IMR-90 (cell line): ENCODE measurements at places on chromosomes 7 and 10. TPM values are rescaled to one million over a fixed set of nuclear protein-coding genes. Genes with fewer than 3 reads are reported as not detected.

DNA sequence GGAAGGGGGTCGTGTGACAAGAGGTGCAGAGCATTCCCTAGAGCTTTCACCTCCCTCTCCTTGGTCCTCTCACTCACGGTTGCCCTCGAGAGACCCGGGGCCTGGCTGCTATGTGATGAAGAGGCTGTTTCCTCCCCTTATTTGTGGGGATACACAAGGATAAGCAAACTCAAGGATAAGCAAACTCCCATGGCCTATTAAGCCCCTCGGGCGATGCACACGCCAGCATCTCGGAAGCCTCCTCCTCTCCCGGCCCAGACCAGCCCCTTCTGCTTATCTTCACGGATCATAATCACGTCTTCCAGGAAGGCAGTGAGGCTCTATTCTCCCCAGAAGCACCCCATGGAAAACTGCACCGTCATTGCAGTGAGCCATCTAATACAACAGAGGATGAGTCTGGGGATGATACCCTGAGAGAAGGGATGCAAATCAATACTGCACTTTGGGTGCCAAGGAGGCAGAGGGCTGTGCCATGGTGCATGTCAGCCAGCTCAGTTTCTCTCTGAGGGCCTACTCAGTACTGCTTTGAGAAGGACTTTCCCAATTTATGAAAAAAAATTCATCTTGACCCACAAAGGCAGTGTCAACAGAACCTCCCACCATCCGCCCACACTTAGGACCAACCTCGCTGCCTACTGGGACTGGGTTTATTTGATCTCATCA is 22.2 kb downstream of the TMEM273 start:
- peaks cover 10% of the 10 kb centered on the region for H3K4me1 ChIP-seq
- no peak overlapping the region for H3K27ac ChIP-seq
- DNase-seq, result no peak
- no peaks in the 10 kb centered on the region for H3K27me3 ChIP-seq
- H3K36me3 ChIP-seq, result no peaks in the 10 kb centered on the region
- no peak overlapping the region for H3K4me3 ChIP-seq

DNA sequence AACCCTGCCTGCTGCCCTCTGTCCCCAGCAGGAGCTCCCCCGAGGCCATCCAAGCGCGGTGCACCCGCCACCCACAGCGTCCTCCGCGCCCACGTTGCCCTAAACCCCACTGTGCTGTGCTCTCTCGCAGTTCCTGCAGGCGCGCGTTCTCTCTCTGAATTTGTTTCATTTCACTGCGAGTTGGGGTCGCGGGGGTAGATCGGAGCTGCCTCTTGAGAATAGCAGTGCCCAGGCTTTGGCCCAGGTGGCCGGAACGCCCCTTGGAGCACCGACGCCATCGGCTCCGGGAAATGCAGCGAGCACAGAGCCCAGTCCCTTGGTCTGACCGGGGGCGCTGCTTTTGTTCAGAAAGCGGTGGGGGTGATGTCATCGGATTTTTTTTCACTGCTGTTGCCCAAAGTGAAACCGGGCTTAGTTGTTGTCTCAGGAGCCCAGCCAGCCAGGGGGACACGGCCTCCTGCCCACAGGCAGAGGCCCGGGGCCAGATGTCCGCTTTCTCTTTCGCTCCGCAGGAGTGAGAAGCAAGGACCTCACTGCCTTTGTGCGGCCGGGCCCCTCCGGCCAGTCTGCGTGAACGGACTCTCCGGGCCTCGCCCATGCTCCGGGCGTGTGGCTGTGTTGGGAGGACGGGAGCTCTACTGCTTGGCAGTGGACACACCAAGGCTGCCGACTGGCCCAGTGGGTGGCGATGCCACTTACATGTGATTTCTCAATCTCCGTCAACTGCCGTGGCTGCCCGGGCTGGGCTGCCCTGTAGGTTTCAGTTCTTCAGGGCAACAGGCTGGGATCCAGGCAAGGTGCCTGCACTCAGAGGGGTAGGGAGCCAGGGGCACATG is 43.1 kb downstream of the FOXK1 start:
- H3K4me3 ChIP-seq, result peak overlapping the region; percentile 53
- peaks cover 31% of the 10 kb centered on the region for H3K36me3 ChIP-seq
- H3K27me3 ChIP-seq, result no peaks in the 10 kb centered on the region

DNA sequence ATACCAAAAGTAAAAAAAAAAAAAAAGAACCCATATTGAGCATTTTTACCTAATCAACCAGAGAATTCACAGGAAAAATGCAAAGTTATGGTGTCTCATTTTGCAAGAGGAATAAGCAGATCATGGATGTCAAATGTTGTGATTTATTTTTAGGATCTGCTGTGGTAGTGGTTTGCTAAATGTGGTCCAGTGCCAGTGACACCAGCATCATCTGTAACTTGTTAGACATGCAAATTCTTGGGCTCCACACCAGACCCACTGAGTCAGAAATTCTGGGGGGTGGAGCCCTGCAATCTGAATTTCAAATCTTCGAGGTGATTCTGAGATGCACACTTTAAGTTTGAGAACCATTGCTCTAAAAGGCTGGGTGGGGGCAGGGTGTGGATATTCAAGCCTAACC is 30.1 kb upstream of the ZEB1 start:
- peak; percentile 5 for DNase-seq
- H3K27ac ChIP-seq, result no peak overlapping the region
- no peaks in the 10 kb centered on the region for H3K27me3 ChIP-seq
- H3K4me3 ChIP-seq, result no peak overlapping the region

The MDFIC gene
- total RNA-seq, result 29.7 and 35.0 TPM in 2 replicates

The ZPBP gene
- total RNA-seq, result not detected in 2 replicates

GRCh38 chr7:72101444-72101843 is 310.7 kb downstream of the CALN1 start:
- no peak overlapping the region for H3K4me3 ChIP-seq
- H3K36me3 ChIP-seq, result no peaks in the 10 kb centered on the region
- H3K4me1 ChIP-seq, result no peaks in the 10 kb centered on the region
- no peak for DNase-seq

DNA sequence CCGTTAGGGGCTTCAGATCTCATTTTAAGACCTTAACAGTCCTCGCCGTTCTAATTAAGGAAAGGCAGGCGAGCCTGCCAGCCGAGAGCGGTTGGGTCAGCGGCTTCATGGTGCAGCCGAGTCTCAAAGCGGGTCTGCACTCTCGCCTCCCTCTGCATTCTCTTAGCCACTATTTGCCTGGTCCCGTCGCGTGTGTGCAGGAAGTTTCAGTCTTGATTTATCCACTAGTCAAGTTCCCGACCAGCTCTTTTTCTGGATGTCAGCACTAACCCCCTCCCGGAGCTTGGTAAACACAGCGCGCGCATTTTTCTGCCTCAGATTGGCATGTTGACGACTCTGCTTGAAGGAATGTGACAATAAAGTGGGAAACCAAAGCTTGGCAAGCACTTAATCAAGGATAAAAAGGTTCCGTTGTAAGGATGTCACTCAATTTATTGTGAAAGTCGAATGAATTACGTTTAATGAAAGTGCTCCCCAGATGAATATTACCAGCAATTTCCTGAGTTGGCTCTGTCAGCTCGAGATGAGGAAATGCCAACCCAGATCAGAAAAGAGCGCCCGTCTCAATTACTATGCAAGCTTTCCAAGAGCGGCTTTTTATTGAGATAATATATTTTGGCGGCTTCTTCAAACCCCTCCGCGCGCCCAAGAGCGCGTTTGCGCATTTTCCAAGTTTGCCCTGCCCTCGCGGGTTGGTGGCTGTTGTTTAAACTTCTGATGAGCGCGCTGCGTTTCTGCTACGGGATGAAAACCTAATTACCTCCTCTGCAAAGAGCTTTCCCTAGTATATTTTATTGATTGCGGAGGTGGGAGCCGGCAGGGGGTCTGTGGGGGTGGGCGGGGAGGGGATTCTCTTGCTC is 7.9 kb downstream of the NXPH1 start:
- peaks cover 1% of the 10 kb centered on the region; the same call in 1 of the 2 replicates for H3K27me3 ChIP-seq
- H3K36me3 ChIP-seq, result no peaks in the 10 kb centered on the region
- H3K4me1 ChIP-seq, result no peaks in the 10 kb centered on the region
- DNase-seq, result no peak
- no peak overlapping the region for H3K4me3 ChIP-seq
- no peak overlapping the region for H3K27ac ChIP-seq

The NXPH1 gene
- total RNA-seq, result not detected in 2 replicates

The AKR1E2 gene
- 2.2 and 3.4 TPM in 2 replicates for total RNA-seq

The FRMD4A gene
- total RNA-seq, result 27.5 and 30.3 TPM in 2 replicates

The PTPRE gene
- total RNA-seq, result 0.54 and 0.56 TPM in 2 replicates

The BUB3 gene
- 346 and 384 TPM in 2 replicates for total RNA-seq

The CHAT gene
- total RNA-seq, result not detected in 2 replicates

DNA sequence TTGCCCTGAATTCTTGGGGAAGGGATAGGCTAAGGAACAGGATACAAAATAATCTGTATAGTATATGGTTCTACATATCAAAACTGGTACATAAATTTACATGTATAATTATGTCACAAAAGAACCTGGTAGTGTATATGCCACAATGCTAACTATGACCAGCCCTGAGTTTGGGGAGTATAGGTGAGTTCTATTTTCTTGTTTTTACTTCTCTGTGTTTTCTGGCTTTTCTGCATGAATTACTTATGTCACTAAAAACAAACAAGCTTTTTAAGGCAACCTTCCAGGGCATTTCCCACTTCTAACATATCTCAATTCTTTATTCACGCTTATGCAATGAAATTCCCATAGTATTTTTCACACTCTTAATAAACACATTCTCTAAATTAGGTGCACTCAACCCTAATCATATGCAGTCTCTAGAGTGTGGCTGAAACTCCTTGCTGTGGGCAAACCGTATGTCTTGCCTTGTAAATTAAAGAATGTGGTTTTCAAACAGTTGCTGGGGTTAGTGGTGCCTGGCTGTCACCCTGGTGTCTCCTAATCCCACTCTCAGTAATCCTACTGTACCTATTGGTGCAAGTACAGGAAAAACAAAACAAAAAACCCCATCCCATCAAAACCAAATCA is 14.0 kb upstream of the INSIG1 start:
- no peaks in the 10 kb centered on the region for H3K36me3 ChIP-seq
- H3K4me3 ChIP-seq, result no peak overlapping the region
- H3K4me1 ChIP-seq, result no peaks in the 10 kb centered on the region
- H3K27me3 ChIP-seq, result peaks cover 18% of the 10 kb centered on the region
- no peak for DNase-seq

- H3K27ac ChIP-seq, result no peak overlapping the region
- DNase-seq, result peak; percentile 61
- H3K27me3 ChIP-seq, result no peaks in the 10 kb centered on the region
- peaks cover 15% of the 10 kb centered on the region for H3K4me1 ChIP-seq
- peaks cover 33% of the 10 kb centered on the region for H3K36me3 ChIP-seq
Measured at GRCh38 chr7:43612599-43613589, 30.0 kb downstream of the STK17A start.

DNA sequence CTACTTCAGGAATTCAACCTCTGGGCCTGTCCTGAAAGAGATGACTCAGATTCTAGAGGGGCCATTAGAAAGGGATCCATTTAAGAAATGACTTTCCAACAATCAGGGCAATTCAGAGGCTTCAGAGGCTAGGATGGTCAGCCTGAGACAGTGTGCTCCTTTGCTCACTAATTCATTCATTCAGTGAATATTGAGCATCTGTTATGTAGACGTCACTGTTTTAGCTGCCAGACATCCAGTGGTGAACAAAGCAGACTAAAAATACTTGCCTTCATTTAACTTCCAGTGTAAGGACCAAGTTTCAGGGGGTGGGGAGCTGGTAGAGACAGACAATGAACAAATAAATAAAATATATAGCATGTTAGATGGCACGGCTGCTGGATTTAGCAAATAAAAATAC is 1.6 kb downstream of the KIAA1217 start:
- H3K4me3 ChIP-seq, result no peak overlapping the region
- DNase-seq, result no peak
- peaks cover 4% of the 10 kb centered on the region; the same call in 1 of the 2 replicates for H3K4me1 ChIP-seq
- H3K27ac ChIP-seq, result no peak overlapping the region

The CYP26C1 gene
- under 0.01 TPM in 1 of 2 replicates, not detected in the other for total RNA-seq

GRCh38 chr10:66180581-66181318 is 745.1 kb upstream of the LRRTM3 start:
- H3K4me3 ChIP-seq, result no peak overlapping the region
- H3K4me1 ChIP-seq, result no peaks in the 10 kb centered on the region
- peak; percentile 52 for DNase-seq
- no peaks in the 10 kb centered on the region for H3K36me3 ChIP-seq
- no peaks in the 10 kb centered on the region for H3K27me3 ChIP-seq

DNA sequence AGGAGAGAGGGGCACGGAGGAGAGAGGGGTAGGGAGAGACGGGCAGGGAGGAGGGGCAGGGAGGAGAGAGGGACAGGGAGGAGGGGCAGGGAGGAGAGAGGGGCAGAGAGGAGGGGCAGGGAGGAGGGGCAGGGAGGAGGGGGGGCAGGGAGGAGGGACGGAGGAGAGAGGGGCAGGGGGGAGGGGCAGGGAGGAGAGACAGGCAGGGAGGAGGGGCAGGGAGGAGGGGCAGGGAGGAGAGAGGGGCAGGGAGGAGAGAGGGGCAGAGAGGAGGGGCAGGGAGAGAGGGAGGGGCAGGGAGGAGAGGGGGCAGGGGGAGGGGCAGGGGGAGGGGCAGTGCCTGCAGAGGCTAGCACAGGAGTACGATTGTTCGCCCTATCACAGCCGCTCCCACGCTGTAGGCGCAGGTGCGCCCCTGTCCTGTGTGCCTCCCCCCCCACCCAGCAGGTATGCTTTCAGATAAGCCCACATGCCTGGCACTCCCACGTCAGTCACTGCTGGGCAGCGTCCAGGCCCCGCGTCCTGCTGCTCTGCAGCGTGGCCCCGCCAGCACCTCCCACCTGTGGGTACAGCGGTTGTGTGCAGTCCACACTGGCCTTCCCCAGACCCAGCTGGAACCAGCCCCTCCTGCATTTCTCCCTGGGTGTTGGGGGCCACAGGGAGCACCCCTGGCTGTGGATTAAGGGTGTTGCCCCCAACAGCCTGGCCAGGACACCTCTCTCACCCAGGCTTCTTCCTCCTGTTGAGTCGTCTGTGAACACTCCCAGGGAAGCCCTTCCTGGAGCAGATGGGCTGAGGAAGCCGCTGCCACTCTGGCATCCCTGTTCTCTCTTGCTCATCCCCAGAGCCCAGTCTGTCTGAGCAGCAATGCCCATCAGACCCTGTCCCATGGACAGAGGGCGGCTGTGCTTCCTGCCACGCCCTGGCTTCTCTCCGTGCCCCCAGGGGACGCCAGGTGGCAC is 10.8 kb downstream of the NKX6-2 start:
- H3K4me1 ChIP-seq, result no peaks in the 10 kb centered on the region
- H3K27ac ChIP-seq, result no peak overlapping the region
- peaks cover 1% of the 10 kb centered on the region; the same call in 1 of the 2 replicates for H3K36me3 ChIP-seq
- no peaks in the 10 kb centered on the region for H3K27me3 ChIP-seq
- DNase-seq, result no peak
- no peak overlapping the region for H3K4me3 ChIP-seq

DNA sequence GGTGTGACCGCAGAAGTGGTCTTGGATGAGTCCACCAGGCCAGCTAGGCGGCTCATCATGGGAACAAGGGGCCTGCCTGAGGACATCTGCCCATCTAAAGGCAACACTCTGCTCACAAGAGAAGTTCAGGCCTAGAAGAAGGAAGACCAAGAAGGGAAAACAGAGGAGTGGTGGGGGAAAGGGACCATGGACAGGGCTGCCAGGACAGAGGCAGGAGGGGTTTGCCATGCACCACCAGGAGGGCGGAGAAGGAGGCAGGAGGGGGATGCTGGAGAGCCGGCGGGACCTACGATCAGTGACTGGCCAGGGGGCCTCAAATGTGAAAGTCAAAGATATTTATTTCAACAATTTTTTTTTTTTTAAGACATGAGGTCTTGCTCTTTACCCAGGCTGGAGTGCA is 33.1 kb downstream of the GAD2 start:
- H3K4me1 ChIP-seq, result no peaks in the 10 kb centered on the region
- DNase-seq, result no peak
- H3K36me3 ChIP-seq, result no peaks in the 10 kb centered on the region
- no peak overlapping the region for H3K27ac ChIP-seq

- no peak overlapping the region for H3K4me3 ChIP-seq
- H3K27ac ChIP-seq, result no peak overlapping the region
- peaks cover 8% of the 10 kb centered on the region for H3K36me3 ChIP-seq
- H3K4me1 ChIP-seq, result peaks cover 6% of the 10 kb centered on the region
- no peak for DNase-seq
- no peaks in the 10 kb centered on the region for H3K27me3 ChIP-seq
Measured at GRCh38 chr10:102554531-102554930, 50.8 kb downstream of the SUFU start.
